ENCODE measurements at places on chromosomes 7 and 10.

GRCh38 chr10:28774051-28774995 lies 97.0 kb downstream of the BAMBI start:
- DNase-seq: peak; percentile 5

GRCh38 chr10:94036766-94037033 lies 43.0 kb downstream of the PLCE1 start:
- DNase-seq: no peak

DNA sequence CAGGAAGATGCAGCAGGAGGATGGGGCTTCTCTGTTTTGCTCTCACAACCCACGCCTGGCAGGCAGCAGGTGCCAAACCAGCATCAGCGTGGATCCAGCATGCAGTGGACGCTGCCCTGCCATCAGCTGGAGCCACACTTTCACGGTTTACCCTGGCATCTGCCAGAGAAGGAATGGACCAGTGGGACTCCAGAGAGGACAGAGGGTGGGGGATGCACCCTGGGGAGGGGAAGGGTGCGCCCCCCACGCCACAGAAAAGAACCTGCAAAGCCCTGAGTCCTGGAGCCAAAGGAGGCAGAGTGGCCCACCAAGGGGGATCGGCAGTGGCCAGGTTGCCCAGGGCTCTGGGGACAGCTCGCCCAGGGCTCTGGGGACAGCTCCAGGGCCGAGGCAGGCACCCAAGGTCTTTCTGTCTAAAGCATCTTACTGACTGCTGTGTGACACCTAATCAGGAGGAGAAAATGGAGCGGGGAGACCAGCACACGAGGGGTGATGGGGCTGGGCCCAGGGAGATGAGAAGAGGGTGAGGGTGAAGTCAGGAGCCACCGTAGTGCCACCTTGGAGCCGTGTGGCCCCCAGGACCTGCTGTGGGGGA lies 225.1 kb downstream of the DNAJB6 start:
- DNase-seq: no peak

GRCh38 chr7:95263785-95264362 lies 60.5 kb downstream of the PON1 start:
- no peak for DNase-seq

GRCh38 chr10:69504576-69505250 lies 53.4 kb downstream of the TSPAN15 start:
- no peak for DNase-seq

DNA sequence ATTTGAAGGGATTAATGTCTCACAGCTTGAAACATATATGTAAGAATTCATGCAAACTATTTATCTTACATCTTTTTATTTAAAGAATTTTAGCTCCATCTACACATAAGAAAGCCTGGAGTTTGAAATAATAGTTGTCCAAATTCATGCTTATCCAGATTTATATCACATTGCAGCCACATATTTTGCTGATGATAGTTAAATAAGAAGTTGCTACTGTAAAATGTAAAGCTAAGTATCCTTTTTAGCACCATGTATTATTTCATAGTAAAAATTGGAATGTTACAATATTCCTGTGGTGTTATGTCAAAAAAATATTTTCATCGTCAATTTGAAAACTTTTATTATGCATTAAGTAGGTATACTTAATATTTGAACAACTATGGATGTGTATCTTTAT lies 27.3 kb upstream of the UMAD1 start:
- DNase-seq: no peak

DNA sequence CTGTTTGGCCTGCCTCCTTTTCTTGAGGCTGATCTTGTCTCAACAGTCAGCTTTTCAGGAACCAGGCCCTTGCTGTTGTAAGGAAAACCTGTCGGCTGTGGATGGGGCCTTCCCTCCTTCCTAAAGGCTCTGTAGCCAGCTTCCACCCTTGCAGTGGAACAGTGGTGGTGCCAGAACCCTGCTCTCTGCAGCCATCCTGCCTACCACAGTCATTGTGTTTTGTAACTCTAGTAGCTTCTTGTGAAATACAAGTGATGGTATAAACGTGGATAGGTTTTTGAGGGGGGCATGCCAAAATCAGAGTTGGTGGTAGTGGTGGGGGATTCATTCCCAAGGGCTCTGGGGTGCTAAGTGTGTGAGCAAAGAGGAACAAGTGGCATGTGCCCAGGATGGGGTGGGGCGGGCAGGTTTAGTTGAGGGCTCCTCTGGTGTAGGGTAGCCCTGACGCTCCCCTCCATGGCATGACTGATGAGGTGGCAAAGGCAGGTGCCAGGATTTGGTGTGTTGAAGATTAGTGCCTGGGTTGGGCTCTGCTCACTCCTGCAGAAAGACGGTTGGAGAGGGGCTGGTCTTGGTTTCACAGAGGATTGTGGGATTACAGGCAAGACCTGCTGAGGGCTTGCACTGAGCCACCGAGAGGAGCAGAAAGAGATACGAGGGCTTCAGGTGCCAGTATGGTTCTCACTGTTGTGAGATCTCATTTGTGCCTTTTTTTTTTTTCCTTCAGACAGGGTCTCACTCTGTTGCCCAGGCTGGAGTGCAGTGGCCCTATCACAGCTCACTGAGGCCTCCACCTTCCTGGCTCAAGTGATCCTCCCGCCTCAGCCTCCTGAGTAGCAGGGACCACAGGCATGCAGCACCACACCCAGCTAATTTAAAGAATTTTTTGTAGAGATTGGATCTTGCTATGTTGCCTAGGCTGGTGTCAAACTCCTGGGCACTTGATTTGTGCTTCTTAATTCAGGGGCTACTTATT lies 7.4 kb downstream of the TSPAN14 start:
- no peak for DNase-seq

- DNase-seq: no peak
These were observed 131.1 kb downstream of the TAX1BP1 start for GRCh38 chr7:27871086-27871485.

- no peak for DNase-seq
These were observed 20.6 kb downstream of the PIK3CG start for GRCh38 chr7:106885652-106886051.

- DNase-seq: no peak
These were observed 39.9 kb downstream of the CAMK1D start for GRCh38 chr10:12389154-12389734.

- no peak for DNase-seq
These were observed 152.6 kb downstream of the JMJD1C start for GRCh38 chr10:63313066-63313717.

- no peak for DNase-seq
These were observed 45.7 kb downstream of the IKZF1 start for GRCh38 chr7:50349963-50350944.

DNA sequence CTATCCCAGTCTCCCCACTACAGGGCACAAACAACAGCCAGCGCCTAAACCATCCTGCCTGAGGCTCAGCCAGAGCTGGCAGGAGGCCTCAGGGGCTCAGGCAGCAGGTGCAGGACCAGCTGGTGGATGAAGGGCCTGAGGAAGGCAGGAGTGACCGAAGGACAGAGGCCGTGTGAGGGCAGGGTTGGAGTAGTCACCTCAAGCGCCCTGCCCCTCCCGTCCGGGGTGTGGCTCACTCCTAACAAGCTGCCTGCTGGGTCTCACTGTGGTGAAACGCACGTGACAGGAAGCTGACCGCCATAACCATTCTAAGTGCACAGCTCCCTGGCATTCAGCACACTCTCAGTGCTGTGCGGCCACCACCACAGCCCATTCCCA lies 281.1 kb downstream of the ELFN1 start:
- DNase-seq: peak; percentile 19

GRCh38 chr7:44324204-44324480 lies 1.3 kb downstream of the CAMK2B start:
- DNase-seq: no peak

- DNase-seq: no peak
These were observed 96.6 kb upstream of the TMEM196 start for GRCh38 chr7:19869979-19870378.

GRCh38 chr10:122047560-122047959 lies 58.6 kb downstream of the TACC2 start:
- no peak for DNase-seq

GRCh38 chr7:154532771-154533170 lies 470.2 kb downstream of the PAXIP1 start:
- DNase-seq: no peak

GRCh38 chr7:117587931-117588330 lies 108.1 kb downstream of the CFTR start:
- no peak for DNase-seq

GRCh38 chr10:5070648-5071410 lies 23.4 kb upstream of the AKR1C3 start:
- peak; percentile 14 for DNase-seq

GRCh38 chr10:101272229-101272868 lies 43.1 kb upstream of the LBX1 start:
- DNase-seq: peak; percentile 10

DNA sequence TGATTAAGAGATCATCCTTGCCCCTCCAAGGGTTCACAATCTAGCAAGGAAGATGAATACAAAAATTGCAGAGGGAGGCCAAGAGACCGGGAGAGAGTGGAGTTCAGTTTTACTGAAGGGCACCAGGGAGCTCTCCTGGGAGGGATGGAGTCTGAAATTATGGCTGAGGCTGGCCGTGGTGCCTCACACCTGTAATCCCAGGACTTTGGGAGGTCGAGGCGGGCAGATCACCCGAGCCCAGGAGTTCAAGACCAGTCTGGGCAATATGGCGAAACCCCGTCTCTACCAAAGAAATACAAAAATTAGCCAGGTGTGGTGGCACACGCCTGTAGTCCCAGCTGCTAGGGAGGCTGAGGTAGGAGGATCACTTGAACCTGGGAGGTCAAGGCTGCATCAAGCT lies 51.4 kb upstream of the MXI1 start:
- DNase-seq: no peak

DNA sequence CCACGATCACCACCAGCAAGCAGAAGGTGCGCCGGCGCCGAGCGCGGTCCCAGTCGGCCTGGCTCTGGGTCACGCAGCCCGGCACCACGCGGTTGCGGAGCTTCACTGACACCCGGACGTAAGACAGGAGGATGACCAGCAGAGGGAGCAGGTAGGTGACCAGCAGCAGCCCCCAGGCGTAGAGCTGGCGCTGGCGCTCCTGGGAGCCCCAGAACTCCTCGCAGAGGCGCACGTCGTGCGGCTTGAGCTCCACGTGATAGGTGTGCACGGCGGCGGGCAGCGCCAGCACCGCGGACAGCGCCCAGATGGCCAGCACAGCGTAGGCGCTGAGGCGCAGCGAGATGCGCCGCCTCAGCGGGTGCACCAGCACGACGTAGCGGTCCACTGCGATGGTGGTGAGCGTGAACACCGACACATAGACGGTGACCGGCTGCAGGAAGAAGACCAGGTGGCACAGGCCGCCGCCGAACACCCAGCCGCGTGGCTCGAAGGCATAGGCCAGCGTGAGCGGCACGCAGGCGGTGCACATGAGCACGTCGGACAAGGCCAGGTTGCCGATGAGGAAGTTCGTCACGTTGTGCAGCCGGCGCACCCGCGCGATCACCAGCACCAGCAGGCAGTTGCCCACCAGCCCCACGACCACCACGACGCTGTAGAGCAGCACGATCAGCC lies 920 bp downstream of the PRLHR start:
- peak; percentile 13 for DNase-seq

DNA sequence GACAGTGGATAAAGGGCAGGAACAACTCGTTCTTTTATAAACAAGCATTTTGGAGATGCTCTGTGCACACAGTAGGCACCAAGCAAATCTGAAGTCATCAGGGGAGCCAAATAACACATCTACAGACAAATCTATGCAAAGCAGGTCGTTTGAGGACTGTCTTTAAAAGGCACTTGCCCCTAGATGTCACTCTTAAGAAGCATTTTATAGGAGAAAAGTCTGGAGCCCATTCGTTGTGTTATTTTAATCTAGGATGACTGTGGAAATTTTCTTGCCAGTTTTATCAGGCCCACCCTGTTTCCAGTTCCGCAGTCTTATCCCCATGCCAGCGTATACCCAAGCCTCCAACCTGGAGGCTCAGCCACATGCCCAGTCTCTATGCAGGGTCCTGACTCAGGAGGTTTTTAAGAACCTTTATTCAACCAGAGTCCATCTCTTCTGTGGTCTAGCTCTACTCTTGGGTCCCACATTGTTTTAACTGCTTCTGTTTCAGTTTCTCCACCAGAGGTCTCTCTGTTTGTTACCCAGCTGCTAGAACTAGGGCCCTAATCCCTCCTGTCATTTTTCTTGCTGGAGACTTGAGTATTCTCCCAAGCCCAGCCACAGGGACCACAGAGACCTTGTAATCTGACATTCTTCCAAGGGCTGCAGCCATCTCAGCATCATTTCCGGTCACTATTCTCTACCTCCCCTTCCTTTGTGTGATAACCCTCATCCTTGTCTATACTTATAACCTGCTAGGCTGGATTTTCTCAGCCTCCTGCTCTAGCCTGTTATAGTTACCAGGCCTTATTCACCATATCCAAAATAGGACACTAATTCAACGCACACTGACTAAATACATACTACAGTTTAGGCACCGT lies 26.7 kb downstream of the PIK3CG start:
- no peak for DNase-seq

- peak; percentile 96 for DNase-seq
These were observed 101.1 kb upstream of the ABCB5 start for GRCh38 chr7:20514364-20514763.

GRCh38 chr10:60963441-60964256 lies 19.7 kb upstream of the RHOBTB1 start:
- DNase-seq: peak; percentile 86

DNA sequence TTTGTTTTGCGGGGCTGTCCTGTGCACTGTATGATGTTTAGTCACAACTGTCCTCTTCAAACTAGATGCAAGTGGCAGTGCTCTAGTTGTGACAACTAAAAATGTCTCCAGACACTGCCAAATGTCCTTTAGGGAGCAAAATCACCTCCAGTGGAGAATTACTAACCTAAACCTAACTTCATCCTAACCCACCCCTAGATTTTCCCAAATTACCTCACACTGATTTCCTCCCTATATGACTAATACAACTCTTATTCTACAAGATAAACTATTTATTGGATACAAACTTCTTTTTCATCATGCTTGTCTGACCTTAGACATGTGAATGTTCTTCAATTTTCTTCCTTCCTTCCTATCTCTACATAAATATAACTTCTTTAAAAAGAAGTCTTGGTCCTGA lies 26.4 kb downstream of the PNPLA8 start:
- no peak for DNase-seq

DNA sequence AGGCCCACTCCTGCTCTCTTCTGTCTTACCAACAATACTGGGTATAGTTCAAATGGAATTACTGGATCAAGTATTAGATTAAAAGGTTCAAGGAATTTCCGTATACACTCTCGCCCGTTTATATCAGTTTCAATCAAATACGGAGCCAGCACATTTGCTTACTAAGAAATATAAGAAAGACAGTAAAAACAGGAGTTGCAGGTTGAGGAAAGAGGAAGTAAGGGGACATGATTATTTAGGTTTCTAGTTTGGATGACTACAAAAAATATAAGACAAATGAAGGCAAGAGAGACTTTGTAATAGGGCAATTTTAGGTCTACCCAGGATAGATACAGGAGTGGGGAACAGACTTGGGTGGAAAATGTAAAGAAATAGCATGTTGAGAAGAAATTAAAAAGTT lies 109.9 kb upstream of the ABI1 start:
- DNase-seq: no peak
